ENCODE measurements at places on chromosomes 5 and 9. TPM values are rescaled to one million over a fixed set of nuclear protein-coding genes. Genes with fewer than 3 reads are reported as not detected.

DNA sequence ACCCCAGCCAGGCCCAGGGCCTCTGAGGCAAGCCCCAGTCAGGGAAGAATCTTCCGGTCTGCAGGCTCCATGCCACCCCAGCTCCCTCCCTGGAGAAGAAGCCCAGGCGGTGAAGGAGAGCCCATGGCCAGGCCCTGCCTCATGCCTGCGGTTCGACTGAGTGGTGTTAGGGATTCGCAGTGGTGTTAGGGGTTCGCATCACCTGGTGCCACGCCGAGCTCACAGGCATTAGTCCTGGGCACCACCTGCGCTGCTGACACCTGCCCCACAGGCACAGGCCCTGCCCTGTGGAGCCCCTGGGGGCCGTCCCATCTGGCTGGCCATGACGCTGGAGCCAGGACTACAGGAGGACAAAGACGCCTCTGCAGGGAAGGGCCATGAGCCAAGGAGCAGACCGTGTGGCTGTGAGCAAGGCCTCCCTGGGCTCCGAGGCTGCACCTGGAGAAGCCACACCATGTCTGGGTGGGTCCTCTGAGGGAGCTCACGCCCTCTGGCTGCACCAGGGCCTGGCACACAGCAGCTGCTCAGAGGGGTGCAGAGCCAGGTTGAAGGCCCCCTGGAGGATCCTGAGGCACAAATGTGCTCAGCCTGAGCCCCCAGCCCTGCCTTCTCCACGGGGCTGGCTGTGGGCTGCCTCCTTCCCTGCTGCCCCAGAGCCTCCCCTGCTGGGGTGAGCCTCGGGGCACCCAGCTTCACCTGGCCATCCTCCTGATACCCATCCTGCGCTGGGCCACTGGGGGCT lies 27.6 kb upstream of the RNF130 start:
- DNase-seq = no peak

NFIB gene
- 2.2 TPM for polyA plus RNA-seq

C1QTNF3 gene
- polyA plus RNA-seq = 0.74 TPM

GRCh38 chr5:1064383-1065142 lies 47.3 kb downstream of the SLC12A7 start:
- no peak for DNase-seq

PAEP gene
- not detected for polyA plus RNA-seq

GRCh38 chr9:87564791-87565241 lies 67.1 kb downstream of the DAPK1 start:
- no peak for DNase-seq

DNA sequence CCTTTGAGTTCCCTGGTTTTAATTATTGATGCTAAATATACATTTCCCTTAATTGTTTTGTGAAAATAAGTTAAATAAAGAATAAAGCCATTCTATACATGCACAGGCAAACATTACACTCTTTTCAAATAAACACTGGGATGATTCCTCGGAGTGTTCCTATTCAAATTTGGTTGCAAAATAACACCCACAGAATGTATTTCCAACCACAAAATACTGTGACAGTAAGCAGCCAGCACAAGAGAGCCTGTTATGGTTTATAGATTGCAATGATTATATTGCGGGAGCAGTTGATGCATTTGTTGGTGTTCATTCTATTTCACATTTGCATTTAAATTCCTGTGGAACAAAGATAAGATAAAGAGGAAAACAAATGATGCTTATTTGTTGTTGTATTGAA lies 632.6 kb upstream of the WWC1 start:
- DNase-seq = no peak

RANBP17 gene
- 11.6 TPM for polyA plus RNA-seq

- DNase-seq = no peak
Measured at GRCh38 chr9:109232449-109233237, 65.6 kb upstream of the FRRS1L start.

GRCh38 chr9:127277770-127278169 lies 13.2 kb downstream of the GARNL3 start:
- DNase-seq = no peak

All from AG04450 (cell line).